Mesothelial cell of epicardium (in vitro differentiated cells): ENCODE measurements at places on chromosomes 7 and 10. TPM values are rescaled to one million over a fixed set of nuclear protein-coding genes. Genes with fewer than 3 reads are reported as not detected.

Gene ITPRID1
- not detected in 3 replicates for total RNA-seq

Gene CALY
- 2.1 to 3.7 TPM (median 2.1 TPM) in 3 replicates for total RNA-seq

Gene DGKI
- total RNA-seq = 1.7 to 2.2 TPM (median 2.0 TPM) in 3 replicates

Gene SPDYE16
- 0.18 to 0.44 TPM (median 0.34 TPM) in 3 replicates for total RNA-seq

GRCh38 chr10:114593240-114593792 lies 64.8 kb downstream of the ABLIM1 start:
- DNase-seq = no peak

DNA sequence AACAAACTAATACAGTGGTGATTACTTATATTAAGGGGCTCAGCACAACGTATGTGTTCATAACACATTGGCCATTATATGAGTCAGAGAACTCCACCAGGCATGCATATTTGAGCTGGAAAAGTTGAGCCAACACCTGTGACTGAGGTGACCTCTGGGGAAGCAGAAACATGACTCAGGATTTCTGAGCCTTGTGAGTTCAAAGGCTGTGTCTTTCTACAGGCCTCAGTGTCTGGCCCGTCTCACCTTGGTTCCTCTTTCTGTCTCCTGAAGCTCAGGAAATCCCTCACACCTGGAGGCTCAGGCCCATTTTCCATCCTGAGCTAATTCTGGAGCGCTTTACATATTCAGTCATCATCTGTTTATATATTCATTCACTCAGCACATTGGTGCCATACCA lies 230.9 kb upstream of the AGK start:
- no peak for DNase-seq

GRCh38 chr10:13615650-13616300 lies 29.0 kb downstream of the PRPF18 start:
- no peak for DNase-seq

- no peak for DNase-seq
These were observed 118.8 kb upstream of the SFMBT2 start for GRCh38 chr10:7529638-7530037.
